SIG-M5 (cell line): ENCODE measurements at places on chromosomes 2 and 18.

DNA sequence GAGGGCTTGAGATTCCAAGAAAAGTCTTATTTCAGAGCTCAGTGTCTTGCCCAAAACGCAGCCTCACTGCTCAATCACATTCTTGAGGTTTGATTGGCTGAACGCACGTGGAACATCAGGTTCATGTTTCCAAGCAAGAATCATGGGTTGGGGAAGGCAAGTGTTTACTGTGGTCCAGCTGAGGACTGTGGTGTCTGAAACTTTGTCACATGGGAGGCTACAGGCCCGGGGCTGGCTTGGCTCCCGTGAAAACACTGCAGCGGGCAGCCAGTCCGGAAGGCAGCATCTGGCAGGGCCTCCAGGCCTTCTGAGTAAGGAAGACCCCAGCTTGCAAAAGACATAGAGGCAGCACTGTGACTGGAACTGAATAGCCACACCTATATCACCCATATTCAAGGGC, 84.7 kb downstream of the POLR1A start:
- no peak for DNase-seq

GRCh38 chr2:241279413-241279812, 36.1 kb downstream of the HDLBP start:
- no peak for DNase-seq

DNA sequence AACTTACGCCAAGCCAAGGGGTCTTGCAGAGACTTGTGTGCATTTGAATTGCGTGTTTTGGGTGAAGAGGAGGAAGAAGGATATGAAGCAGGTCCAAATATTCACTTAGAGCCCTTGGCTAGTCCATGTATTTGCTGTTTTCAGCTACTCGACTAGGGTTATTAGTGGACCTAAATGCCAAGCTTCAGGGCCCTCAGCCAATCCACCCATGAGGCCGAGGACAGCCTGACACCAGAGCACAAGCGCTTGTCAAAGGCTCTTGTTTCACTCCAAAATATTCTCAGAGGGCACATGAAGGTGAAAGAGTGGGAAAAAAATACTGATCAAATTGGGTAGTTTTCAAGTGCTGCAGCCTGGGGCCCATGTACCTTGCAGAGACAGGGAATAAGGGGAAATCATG, 174.8 kb upstream of the ACAA2 start:
- no peak for DNase-seq

DNA sequence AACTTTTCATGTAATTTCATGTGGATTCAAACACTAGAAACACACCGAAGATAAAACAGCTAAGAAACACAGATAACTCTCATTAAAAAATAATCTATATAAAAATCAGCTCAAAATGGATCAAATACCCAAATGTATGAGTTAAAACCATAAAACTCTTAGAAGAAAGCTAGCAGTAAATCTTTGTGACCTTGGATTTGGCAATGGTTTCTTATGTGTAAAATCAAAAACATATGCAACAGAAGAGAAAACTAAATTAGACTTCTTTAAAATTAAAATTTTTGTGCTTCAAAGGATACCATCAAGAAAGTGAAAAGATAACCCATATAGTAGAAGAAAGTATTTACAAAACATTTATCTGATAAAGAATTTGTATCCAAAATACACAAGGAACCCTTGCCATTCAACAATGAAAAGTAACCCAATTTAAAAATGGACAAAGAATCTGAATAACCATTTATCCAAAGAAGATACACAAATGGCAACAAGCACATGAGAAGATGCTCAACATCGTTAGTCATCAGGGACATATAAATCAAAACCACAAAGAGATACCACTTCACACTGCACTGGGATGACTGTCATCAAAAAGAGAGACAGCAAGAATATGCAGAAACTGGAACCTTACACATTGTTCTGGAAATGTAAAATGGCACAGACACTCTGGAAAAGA, 27.5 kb downstream of the GAREM1 start:
- no peak for DNase-seq

DNA sequence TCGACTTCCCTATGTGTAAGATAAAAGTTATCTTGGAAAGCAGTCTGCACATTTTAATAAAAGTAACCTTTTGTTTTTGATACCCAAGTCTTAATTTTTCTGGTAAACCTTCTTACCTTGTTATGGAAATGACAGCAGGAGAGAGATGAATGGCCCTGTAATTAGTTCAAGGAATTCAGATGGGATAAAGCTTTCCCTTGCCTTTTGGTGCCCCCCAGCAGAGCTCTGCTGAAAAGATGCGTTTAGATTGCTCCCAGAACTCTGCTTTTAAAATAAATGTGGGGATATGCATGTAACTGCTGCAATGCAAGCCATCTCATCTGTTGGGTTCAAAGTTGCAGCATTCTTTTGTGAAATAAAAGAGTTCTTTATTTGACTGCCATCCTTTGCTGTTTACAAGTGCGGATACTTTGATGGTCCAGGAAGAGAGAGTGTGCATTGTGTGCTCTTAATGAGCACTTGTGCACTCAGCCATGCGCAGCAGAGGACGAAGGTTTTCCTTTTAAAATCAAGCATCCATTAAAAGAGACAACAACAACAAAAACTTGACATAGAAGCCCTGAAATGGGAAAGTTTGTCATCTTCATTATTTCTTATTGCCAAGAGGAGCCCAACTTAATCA, 176.7 kb upstream of the ST6GAL2 start:
- DNase-seq: no peak

- no peak for DNase-seq
These were observed 148.0 kb upstream of the SLC14A2 start for GRCh38 chr18:45467293-45467692.

- peak; percentile 9 for DNase-seq
These were observed 20.0 kb upstream of the LANCL1 start for GRCh38 chr2:210496512-210496911.

DNA sequence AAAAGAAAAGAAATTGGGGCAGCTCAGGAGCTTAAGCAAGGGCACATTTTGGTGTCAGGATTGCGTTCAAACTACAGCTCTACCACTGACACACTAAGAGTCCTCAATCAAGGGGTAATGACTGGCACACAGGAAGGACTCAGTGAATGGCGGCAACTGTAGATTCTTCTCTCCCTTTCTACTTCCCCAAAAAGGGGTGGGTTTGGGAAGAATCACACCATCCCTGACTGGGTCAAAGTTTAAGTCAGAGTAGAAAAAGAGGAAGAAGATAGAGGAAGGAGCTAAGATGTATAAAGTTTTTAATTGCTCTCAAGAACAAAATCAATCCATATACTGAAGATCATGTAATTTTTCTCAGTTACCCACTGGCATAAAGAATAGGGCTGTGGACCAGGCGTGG, 2.6 kb downstream of the NLRC4 start:
- DNase-seq: peak; percentile 72

DNA sequence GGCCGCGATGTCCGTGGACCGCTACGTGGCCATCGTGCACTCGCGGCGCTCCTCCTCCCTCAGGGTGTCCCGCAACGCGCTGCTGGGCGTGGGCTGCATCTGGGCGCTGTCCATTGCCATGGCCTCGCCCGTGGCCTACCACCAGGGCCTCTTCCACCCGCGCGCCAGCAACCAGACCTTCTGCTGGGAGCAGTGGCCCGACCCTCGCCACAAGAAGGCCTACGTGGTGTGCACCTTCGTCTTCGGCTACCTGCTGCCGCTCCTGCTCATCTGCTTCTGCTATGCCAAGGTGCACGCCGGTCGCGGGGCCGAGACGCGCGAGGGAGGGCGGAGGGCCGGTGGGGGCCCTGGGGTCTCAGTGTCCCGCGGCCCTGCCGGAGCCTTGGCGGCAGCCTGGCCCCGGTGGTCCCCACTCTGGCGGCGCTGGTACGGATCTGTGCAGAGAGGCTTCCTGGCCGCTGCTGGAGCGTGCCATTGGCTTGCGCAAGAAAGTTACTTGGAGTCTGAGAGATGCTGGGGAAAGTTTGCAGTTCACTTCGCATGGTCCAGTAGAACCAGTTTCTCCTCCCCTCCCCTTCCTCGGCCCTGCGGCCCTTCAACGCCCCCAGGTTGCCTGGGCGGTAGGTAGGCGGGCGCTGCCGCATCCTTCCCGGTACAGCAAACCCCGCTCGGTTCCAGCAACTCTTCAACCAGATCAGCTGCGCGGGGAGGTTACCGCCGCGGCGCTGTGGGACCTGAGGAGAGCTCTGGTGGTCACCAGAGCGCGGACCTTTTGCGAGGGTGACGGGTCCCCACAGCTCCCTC, 1.5 kb downstream of the GALR1 start:
- DNase-seq: no peak

GRCh38 chr18:7896161-7896560, 329.0 kb downstream of the PTPRM start:
- DNase-seq: no peak

- DNase-seq: no peak
These were observed 282.3 kb downstream of the EPHA4 start for GRCh38 chr2:221289846-221290245.

GRCh38 chr2:42974721-42975717, 182.6 kb upstream of the HAAO start:
- DNase-seq: no peak

DNA sequence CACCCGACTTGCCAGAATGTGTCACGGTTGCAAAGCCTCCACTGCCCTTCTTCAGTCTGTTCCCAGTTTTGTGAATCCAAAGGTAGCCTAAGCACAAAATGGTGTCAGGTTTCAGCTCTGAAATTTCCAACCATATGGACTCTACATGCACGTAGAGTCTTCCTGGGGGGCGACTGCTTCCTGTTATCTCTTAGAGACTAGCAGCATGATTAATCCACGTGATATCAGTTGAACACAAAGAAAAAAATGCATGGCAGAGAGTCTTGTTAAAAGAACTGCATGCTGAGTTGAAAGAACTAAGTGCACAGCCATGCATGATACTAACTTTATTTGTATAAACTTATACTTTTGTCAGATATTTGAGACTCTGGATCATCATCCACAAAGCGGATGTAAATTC, 404.4 kb downstream of the SOCS6 start:
- DNase-seq: no peak

DNA sequence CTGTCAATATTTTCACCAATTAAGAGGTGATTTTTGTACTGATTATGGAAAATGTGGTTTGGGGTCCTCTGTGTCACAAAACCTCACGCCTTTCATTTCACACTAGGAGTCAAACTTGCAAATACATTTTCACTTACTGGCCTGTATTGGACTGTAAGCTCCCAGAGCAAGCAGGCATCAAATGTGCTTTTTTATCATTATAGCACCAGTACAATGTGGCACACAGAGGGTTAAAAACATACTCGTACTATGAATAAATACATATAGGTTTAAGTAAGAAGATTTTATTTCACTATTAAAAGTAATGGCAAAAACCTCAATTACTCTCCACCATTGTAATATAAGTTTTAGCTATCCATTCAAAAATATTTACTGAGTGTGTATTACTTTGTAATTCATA, 56.7 kb downstream of the ABCB11 start:
- DNase-seq: no peak

- no peak for DNase-seq
These were observed 24.0 kb upstream of the GPC1 start for GRCh38 chr2:240411261-240412160.

- no peak for DNase-seq
These were observed 8.5 kb downstream of the FAM117B start for GRCh38 chr2:202643012-202643858.

DNA sequence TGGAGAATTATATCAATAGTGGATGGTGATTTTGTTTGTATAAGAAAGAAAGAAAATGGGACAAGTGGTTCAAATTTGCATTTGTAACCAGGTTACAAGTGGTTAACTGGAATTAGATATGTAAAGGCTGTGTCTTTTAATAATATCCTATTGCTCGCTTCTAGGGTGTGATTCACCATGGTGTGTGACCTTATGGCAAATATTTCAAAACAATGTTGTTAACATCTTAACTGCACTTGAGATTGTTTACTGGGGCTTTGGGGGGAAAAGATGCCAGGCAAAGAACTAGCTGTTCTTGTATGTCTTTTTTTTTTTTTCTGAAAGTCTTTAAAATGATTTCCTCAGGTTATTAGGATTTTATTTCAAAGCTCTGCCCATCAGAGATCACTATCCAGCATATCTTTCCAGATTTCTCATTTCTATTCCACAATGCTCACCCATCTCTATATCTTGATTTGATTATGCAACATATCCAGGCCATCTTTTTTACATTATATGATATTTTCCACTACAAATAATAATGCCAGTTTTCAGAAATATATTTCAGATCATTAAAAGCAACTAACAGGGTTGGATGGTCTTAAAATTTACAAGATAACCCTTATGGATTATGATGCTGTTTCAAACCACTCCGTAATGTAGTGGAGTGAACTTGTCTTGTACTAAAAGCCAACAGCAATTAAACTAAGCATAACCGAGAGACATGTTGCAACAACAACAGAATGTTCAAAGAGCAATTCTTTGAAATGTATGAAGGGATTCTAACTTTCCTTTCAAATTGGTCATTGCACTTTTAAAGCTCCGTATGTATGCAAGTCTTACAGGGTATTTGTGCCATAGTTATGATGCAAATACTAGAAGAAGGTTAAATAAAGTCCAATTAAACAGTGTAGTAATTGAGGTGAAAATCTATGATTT, 341.5 kb upstream of the ETAA1 start:
- no peak for DNase-seq

GRCh38 chr2:219277703-219278654, 1.2 kb upstream of the DNAJB2 start:
- no peak for DNase-seq

GRCh38 chr2:170235860-170236679, 58.1 kb downstream of the MYO3B start:
- DNase-seq: no peak

DNA sequence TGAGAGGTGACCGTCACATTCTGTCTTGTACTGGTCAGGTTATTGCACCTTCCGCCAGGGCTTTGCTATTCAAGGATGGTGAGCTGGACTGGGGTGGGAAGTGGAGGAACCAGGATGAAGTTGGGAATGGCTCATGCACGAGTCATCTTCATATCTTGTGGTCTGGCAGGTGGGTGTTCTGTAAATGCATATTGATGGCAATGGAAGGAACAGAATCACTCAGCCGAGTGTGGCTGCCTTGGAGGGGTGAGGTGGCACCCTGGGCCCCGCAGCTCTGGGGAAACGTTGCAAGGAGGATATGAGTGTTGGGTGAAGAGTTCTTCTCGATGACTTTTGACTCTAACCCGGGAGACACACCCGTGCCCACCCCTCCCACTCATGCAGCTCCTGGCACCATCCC, 1.2 kb downstream of the NEU2 start:
- no peak for DNase-seq
